ENCODE measurements at places on chromosomes 3 and 15.

- no peak overlapping the region for H3K27ac ChIP-seq
- no peak for DNase-seq
- H3K27me3 ChIP-seq = no peaks in the 10 kb centered on the region
- peaks cover 20% of the 10 kb centered on the region for H3K4me1 ChIP-seq
- H3K4me3 ChIP-seq = no peak overlapping the region
- H3K36me3 ChIP-seq = peaks cover 18% of the 10 kb centered on the region
Measured at GRCh38 chr15:63238796-63239195, 38.6 kb upstream of the APH1B start.

DNA sequence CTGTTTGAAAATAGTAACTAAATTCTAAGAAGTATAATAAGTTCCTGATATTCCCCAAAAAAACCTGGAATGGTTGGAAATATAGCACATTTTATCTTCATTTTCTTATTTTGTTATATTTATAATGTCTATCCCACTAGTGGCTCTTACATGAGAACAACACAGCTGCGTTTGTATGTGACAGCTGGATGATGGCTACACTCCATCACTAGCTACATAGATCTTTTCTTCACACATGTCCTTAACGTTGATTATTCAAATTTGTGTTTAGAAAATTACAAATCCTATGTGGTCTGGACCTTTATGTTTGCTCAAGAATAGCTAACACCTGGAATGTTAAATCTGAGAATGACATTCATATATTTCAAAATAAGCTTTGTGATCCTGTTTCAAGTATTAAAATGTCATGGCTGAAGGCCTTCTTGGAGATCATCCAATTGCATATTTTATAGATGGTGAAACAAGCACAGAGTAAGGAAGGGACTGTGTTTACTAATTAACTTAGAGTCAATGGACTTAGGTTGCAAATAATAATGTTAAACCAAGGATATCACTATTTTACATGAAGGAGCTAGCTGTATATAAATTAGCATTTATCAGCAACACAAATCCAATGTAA is 60.8 kb downstream of the ATP13A5 start:
- no peaks in the 10 kb centered on the region for H3K27me3 ChIP-seq
- DNase-seq = no peak
- no peak overlapping the region for H3K27ac ChIP-seq
- no peaks in the 10 kb centered on the region for H3K36me3 ChIP-seq
- H3K4me3 ChIP-seq = no peak overlapping the region

- H3K36me3 ChIP-seq = no peaks in the 10 kb centered on the region
- no peak for DNase-seq
- H3K4me3 ChIP-seq = no peak overlapping the region
- no peaks in the 10 kb centered on the region for H3K4me1 ChIP-seq
Measured at GRCh38 chr3:153069598-153070510, 92.2 kb upstream of the RAP2B start.

- DNase-seq = no peak
- no peak overlapping the region for H3K4me3 ChIP-seq
- H3K27me3 ChIP-seq = no peaks in the 10 kb centered on the region
- peaks cover 6% of the 10 kb centered on the region for H3K4me1 ChIP-seq
Measured at GRCh38 chr3:34359064-34359463, 560.6 kb downstream of the PDCD6IP start.

All from WTC11 (cell line).